ENCODE measurements at places on chromosomes 4 and X. TPM values are rescaled to one million over a fixed set of nuclear protein-coding genes. Genes with fewer than 3 reads are reported as not detected.

DNA sequence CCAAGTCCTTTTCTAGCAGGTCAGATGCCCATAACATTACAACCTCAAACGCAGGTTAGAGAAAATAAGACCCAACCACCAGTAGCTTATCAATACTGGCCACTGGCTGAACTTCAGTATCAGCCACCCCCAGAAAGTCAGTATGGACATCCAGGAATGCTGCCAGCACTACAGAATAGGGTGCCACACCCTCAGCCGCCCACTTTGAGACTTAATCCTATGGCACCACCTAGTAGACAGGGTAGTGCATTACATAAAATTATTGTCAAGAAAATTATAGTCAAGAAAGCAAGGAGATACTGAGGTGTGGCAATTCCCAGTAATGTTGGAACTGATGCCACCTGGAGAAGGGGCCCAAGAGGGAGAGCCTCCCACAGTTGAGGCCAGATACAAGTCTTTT lies 19.9 kb upstream of the TRIM61 start:
- no peak for DNase-seq
- H3K27me3 ChIP-seq = no peaks in the 10 kb centered on the region
- H3K27ac ChIP-seq = no peak overlapping the region

GRCh38 chr4:32841217-32841616 lies 2121.0 kb downstream of the PCDH7 start:
- H3K36me3 ChIP-seq = no peaks in the 10 kb centered on the region
- no peaks in the 10 kb centered on the region for H3K4me1 ChIP-seq
- no peak overlapping the region for H3K4me3 ChIP-seq
- H3K27ac ChIP-seq = no peak overlapping the region
- H3K27me3 ChIP-seq = no peaks in the 10 kb centered on the region

LANCL3 gene
- 0.48 TPM for total RNA-seq

DNA sequence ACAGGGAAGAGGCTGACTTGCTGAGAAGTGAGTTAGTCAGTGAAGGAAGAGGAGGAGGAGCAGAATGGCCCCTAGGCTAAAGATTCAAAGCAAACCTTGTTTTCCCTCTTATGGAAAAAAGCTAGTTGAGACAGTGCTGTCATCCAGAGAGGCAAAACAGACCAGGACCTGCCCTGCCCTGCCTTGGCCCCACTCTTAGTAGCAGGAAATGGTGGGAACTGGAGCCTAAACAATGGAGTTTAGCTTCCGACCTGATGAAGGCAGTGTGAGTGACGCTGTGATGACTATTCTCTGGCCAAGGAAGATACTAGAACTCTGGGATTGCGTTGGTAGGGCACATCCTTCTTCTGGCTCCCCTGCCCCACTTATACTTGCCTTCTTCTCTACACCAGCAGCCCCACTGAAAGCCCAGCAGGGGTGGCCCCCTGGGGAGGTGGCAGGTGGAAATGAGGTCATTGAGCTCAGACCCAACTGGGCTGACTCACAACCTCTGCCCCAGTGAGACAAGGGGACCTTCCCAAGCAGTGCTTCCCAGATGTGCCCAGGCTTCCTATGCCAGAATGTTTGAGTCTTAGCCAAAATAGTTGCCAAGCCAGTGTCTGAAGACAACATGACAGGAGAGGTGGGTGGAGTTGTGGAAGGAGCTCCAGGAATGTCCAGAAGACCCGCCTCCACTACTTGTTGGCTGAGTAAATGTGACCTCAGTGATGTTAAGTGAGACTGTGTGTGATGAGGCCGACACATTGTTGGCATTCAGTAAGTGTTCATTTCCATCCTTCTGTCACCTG lies 38.8 kb downstream of the MSN start:
- H3K4me1 ChIP-seq = peaks cover 3% of the 10 kb centered on the region
- no peaks in the 10 kb centered on the region for H3K27me3 ChIP-seq
- peaks cover 13% of the 10 kb centered on the region for H3K36me3 ChIP-seq
- no peak overlapping the region for H3K4me3 ChIP-seq

DNA sequence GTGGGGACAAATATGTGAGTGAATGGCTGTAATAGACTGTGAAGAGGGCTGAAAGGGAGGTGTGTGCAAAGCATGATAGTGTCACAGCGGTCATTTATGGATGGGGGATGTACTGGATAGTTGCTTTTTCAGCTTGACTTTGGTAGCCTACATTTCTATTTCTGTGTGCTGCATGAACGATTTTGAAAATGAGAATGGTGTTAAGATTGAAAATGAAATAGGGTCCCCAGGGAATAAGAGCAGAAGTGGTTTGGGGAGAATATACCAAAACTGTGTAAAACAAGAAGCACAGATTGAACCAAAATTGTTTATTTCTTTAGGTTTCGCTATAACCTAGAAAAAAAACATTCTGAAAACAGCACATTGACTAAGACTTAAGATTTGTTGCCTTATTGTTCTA lies 58.8 kb upstream of the CLNK start:
- H3K4me1 ChIP-seq = no peaks in the 10 kb centered on the region
- H3K4me3 ChIP-seq = no peak overlapping the region
- DNase-seq = no peak
- no peaks in the 10 kb centered on the region for H3K27me3 ChIP-seq
- H3K36me3 ChIP-seq = no peaks in the 10 kb centered on the region

YIPF7 gene
- total RNA-seq = not detected

SSX4B gene
- total RNA-seq = not detected

CCDC149 gene
- 5.0 TPM for total RNA-seq

DNA sequence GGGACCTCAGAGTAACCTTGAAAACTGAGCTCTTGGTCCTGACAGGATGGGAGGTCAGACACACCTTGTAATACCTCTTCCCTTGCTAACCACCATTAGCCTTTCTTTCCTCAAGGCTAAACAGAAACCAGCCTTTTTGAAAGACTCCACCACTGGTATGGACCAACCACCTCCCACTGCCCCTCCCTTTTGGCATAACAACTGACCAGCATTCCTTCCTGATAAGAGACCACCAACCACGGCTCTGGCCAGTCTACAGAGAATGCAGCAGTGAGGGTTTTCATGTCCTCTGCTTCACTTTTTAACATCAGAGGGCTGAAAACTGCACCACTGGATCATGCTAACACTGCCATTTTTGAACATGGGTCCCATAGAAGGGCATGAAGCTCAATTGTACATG lies 100.2 kb upstream of the MID1IP1 start:
- no peaks in the 10 kb centered on the region for H3K4me1 ChIP-seq
- H3K27ac ChIP-seq = no peak overlapping the region
- H3K36me3 ChIP-seq = no peaks in the 10 kb centered on the region
- no peak overlapping the region for H3K4me3 ChIP-seq
- DNase-seq = no peak

MOSPD2 gene
- total RNA-seq = 6.6 TPM

DNA sequence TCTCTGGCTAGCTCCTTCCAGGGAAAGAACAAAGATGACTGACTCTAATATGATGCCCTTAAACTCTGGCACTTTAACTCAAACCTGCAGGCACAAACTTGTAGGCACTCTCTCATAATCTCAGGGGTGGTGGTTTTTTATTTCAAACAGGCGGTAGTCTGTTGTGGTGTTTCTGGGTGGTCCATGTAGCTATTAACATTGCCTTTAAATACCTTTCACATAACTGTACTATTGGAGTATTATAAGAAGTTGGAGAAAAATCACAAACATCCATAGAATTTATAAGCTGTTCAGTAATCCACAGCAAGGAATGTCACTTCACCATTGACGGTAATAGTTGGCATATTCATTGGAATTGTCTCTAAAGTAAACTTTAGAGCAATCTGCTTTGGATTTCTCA lies 204.2 kb upstream of the PDE5A start:
- DNase-seq = no peak
- no peaks in the 10 kb centered on the region for H3K36me3 ChIP-seq
- H3K27me3 ChIP-seq = no peaks in the 10 kb centered on the region
- no peak overlapping the region for H3K27ac ChIP-seq
- no peaks in the 10 kb centered on the region for H3K4me1 ChIP-seq
- H3K4me3 ChIP-seq = no peak overlapping the region

GRCh38 chr4:162366146-162366545 lies 202.3 kb upstream of the FSTL5 start:
- H3K4me3 ChIP-seq = no peak overlapping the region
- H3K27ac ChIP-seq = no peak overlapping the region
- H3K4me1 ChIP-seq = no peaks in the 10 kb centered on the region

ZFP42 gene
- total RNA-seq = 191 TPM

MAGEC2 gene
- total RNA-seq = not detected

GRCh38 chrX:48468693-48469691 lies 1.1 kb downstream of the SLC38A5 start:
- peak; percentile 36 for DNase-seq
- peak overlapping the region; percentile 83 for H3K4me3 ChIP-seq
- H3K36me3 ChIP-seq = peaks cover 28% of the 10 kb centered on the region
- H3K27me3 ChIP-seq = no peaks in the 10 kb centered on the region
- H3K27ac ChIP-seq = no peak overlapping the region

DNA sequence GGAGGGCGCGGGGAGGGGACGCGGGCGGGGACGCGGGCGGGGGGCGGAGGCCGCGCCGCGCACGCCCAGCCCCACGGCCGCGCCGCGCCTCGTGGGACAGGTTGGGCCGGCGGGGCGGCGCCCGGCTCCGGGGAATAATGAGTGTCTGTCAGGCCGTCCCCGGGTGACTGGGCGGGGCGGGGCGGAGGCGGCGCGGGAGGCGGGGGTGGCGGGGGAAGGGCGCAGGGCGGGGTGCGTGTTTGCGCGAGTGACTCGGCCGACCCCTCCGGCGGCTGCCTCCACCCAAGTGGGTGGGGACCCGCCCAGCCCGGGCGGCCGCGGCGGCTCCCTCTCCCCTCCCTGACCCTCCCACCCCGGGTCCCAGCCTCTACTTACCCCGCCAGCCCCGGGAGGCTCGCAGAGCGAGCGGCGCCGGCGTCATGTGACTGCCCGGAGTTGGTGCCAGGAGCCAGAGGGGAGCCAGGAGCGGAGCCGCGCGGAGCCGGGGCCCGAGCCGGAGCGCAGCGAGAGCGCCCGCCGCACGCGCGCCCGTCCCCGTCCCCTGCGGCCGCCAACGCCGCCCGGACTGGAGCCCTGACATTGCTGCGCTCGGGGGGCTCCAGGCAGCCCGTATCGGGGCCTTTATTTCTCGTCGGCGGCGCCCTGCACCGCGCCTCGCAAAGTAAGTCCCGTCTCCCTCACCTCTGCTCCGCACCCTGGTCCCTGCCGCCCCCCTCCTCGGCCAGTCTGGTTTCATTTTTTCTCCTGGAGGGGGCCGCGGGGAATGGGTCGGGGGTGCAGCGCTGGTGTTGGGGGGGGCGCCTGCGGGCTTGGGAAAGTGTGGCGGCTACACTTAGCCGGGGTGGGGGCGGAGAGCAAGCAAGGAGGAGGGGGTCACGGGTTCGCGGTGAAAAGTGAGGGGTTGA lies at the start of gene KLF3:
Gene KLF3, plus strand, starts transcription at position 399 of the 905 bp plus-strand sequence. CDS start 16,427 bp downstream, outside the sequence.
- DNase-seq = peak; percentile 81
- H3K4me3 ChIP-seq = peak within 1 kb of the TSS; percentile 98
- H3K27me3 ChIP-seq = peaks cover 2% of the 10 kb centered on the region
- peaks cover 6% of the 10 kb centered on the region for H3K36me3 ChIP-seq
- H3K4me1 ChIP-seq = no peaks in the 10 kb centered on the region

ZNF157 gene
- total RNA-seq = 0.81 TPM

GLRB gene
- 0.50 TPM for total RNA-seq

CFI gene
- not detected for total RNA-seq

PHOX2B gene
- total RNA-seq = not detected

- H3K4me1 ChIP-seq = no peaks in the 10 kb centered on the region
- no peak overlapping the region for H3K27ac ChIP-seq
- H3K36me3 ChIP-seq = peaks cover 4% of the 10 kb centered on the region
- no peak for DNase-seq
- H3K27me3 ChIP-seq = no peaks in the 10 kb centered on the region
Observed at GRCh38 chrX:45134775-45135174, 65.9 kb downstream of the DIPK2B start.

DNA sequence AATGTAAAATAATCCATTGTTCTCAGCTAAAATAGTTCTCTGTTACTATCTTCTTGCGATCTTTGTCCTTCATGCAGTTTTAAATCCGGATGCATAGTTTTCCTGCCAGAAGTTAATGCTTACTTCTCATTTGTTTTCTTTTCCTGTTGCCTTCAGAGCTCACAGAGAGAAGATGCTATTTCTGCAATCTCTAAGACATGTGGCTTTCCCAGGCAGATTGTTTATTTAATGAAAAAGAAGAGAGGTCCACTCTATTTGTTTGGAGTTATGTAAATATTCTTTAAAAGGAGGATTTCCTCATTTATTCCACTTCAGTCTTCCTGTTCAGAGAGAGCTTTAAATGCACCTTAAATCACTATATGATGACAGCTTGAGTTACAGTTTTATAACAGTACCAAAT lies 39.3 kb upstream of the HPGD start:
- peak overlapping the region; percentile 57 for H3K27ac ChIP-seq
- H3K27me3 ChIP-seq = no peaks in the 10 kb centered on the region
- peaks cover 6% of the 10 kb centered on the region for H3K4me1 ChIP-seq

DNA sequence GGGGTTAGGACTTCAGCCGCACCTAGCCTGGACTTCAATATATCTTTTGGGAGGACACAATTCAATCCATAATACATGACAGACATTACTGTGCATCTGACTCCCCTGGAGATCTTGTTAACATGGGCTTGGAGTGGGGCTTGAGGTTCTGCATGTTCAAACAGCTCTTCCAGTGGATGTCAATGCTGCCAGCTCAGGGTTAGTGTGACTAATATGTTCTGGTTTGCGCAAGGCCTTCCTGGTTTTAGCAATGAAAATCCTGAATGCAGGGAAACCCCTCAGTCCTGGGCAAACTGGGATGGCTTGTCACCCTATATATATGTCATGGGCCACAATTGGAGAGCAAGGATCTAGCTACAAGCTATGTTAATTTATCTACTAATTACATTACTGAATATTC lies 2.7 kb upstream of the TSPAN7 start:
- H3K4me3 ChIP-seq = no peak overlapping the region
- H3K4me1 ChIP-seq = no peaks in the 10 kb centered on the region
- no peaks in the 10 kb centered on the region for H3K36me3 ChIP-seq
- DNase-seq = no peak

GRCh38 chr4:162837241-162837640 lies 329.4 kb downstream of the NAF1 start:
- H3K4me3 ChIP-seq = no peak overlapping the region
- no peaks in the 10 kb centered on the region for H3K36me3 ChIP-seq
- H3K27ac ChIP-seq = no peak overlapping the region
- no peak for DNase-seq
- H3K27me3 ChIP-seq = no peaks in the 10 kb centered on the region

TMPRSS11F gene
- total RNA-seq = not detected

DNA sequence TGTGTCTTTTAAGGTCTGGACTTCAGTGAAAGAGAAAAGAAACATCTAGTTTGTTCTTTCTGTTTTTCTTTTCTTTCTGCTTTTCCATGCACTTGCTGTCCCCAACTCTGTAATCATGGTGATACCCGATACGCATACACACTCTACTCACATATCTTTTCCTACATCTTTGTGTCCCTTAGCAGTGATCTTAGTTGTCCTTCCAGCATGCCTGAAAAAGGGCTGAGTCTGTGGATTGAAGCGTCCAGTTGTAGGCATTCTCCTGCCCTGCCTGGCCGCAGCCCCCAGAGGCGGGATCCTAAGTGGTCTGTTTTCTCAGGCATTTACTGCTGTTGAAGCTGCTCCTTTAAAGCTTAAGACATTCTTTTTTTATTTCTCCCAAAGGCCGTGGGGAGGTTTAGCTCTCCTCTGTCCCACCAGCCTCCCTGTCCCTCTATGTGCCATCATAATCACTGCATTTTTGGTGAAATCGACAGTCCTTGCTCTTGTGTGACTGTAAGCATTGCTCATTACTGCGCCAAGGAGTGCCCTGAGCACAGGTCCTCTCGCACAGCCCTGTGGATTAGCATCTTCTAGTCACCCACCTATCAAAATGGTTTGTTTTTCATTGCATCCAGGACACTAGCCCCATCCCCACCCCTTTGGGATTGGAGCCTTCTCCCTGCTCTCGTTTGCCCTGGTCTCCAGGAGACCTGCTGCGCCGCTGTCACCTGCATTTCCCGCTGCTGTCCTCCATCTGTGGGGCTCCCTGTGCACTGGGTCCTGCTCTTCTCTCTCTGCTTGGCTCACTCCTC lies 4.4 kb downstream of the RGS12 start:
- no peaks in the 10 kb centered on the region for H3K27me3 ChIP-seq
- no peaks in the 10 kb centered on the region for H3K36me3 ChIP-seq
- H3K4me1 ChIP-seq = no peaks in the 10 kb centered on the region
- H3K4me3 ChIP-seq = no peak overlapping the region
- H3K27ac ChIP-seq = no peak overlapping the region

PLA2G12A gene
- total RNA-seq = 47.3 TPM

Data from H9 (cell line).